ENCODE measurements at places on chromosomes 5 and 9.

- no peak for DNase-seq
Observed at GRCh38 chr5:164651546-164652275, 1146.3 kb downstream of the MAT2B start.

- no peak for DNase-seq
Observed at GRCh38 chr5:41522193-41522786, 11.9 kb upstream of the PLCXD3 start.

DNA sequence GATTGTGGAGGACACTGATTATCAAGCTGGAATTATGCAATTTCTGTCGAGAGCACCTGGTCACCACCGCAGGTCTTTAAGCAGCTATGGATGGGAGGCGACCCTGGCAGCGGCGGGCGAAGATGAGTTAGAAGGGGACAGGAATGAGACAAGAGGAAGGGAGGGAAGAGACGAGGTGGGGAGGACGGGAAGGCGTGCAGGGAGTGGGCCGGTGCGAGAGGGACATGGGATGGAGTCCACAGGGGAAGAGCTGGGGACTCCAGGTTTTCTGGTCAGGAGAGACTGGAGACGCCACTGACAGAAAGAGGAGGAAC, 192.3 kb downstream of the MELK start:
- DNase-seq, result no peak

GRCh38 chr5:177442066-177442826, 4.4 kb upstream of the PRR7 start:
- no peak for DNase-seq

GRCh38 chr5:32462618-32463017, 18.1 kb upstream of the ZFR start:
- no peak for DNase-seq

GRCh38 chr9:116174347-116174746, 20.8 kb downstream of the PAPPA start:
- no peak for DNase-seq

DNA sequence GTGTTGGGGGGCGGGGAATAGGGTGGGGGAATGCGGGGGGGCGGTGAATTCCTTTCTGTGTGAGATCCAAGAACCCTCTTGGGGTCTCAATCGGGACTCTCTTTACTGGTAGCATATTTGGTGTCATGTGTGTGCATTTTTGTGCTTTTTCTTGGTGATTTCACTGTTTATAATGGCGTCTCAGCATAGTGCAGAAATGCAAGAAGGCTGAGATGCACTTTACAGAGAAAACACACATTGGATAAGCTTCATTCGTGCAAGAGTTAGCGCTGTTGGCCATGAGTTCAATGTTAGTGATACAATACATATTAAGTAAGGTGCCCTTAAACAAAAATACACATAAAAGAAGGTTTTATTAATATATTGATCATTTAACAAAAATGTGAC, 771 bp upstream of the ENTPD8 start:
- no peak for DNase-seq

DNA sequence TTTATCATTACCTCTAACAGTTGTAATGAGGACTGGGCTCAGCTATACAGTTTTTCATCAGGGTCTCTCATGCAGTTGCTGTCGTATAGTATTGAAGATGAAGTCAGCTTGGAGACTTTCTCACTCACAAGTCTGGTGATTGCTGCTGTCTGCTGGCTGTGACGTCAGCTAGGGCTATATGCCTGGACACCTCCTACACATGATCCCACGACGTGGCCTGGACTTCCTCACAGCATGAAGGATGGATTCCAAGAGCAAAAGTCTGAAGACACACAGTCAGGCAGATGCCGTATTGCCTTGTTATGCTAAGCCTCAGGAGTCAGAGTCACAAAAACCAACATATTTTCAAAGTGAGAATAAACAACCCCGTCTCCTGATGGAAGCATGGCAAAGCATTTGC, 193.3 kb downstream of the LURAP1L start:
- no peak for DNase-seq

- no peak for DNase-seq
Observed at GRCh38 chr5:52743529-52743928, 44.2 kb upstream of the ITGA1 start.

DNA sequence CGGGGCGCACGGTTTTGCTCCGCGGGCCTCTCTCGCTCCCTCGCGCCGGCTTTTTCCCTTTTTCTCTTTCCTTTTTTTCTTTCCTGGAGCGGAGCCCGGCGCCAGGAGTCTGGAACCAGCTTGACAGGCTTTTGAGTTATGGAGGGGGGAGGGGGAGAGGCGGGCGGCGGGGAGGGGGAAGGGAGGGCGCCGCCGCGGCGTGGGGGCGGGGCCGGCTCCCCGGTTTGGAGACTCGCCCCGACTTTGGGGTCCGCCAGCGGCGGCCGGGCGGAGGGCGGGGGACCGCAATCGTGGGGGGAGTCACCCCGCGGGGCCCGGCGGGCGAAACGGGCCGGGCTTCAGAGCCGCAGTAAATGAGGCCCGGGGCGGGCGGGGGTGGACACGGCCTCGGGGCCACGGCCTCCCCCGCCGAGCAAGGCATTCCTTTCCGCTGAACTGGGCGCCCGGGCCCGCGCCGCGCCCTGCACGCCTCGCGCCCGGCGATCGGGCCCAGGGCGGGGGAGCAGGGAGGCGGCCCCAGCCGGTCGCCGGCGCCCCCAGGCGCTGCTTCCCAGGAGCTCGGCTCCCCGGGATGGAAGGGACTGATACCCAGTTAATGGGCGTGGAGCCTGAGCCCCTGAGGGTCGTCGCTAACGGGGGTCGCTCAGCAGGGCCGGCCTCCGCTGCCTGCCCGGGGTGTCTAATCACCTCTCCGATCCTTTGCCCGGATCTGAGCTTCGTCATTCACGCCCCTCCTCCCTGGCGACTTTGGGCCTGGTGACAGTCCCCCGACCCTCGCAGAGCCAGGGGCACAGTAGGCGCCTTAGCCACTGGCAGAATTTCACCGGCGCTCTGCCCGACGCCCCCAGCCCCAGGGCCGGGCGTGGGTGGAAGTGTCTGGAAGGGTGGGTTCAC, 138.1 kb downstream of the C9orf50 start:
- no peak for DNase-seq

GRCh38 chr9:80157561-80157983, 585.8 kb downstream of the TLE4 start:
- DNase-seq, result no peak

GRCh38 chr9:111158363-111158762, 120.1 kb upstream of the LPAR1 start:
- DNase-seq, result no peak

- no peak for DNase-seq
Observed at GRCh38 chr5:83222906-83223305, 145.6 kb downstream of the XRCC4 start.

DNA sequence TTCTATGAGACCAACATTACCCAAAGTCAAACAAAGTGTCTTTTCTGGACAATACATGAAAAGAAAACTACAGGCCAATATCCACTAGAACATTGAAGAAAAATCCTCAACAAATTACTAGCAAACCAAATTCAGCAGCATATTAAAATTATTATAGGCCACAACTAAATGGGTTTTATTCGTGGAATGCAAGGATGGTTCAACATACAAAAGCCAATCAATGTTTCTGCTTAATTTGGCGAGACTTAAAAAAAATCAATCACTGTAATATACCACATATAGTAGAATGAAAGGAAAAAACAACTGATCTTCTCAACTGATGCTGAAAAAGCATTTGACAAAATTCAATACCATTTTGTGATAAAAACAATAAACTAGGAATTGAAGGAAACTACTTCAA, 51.8 kb upstream of the FNIP1 start:
- DNase-seq, result no peak
